Urinary bladder (tissue), 4 donors: ENCODE measurements at places on chromosomes 12 and 14. TPM values are rescaled to one million over a fixed set of nuclear protein-coding genes. Genes with fewer than 3 reads are reported as not detected.

Gene ASIC1
- 2.7 TPM for total RNA-seq

Gene GDF3
- not detected for total RNA-seq

Gene SCN8A
- 2.6 TPM for total RNA-seq

Gene SMIM41
- total RNA-seq, result 3.4 TPM

Gene TAS2R30
- total RNA-seq, result 42.9 TPM
